ENCODE measurements at places on chromosomes 5 and 9.

GRCh38 chr5:33322632-33323031, 118.1 kb upstream of the TARS1 start:
- DNase-seq = no peak

- no peak for DNase-seq
These were observed 211.0 kb downstream of the PIK3R1 start for GRCh38 chr5:68426586-68426985.

- DNase-seq = peak; percentile 80
These were observed 4.0 kb downstream of the TSLP start for GRCh38 chr5:111075520-111075919.

DNA sequence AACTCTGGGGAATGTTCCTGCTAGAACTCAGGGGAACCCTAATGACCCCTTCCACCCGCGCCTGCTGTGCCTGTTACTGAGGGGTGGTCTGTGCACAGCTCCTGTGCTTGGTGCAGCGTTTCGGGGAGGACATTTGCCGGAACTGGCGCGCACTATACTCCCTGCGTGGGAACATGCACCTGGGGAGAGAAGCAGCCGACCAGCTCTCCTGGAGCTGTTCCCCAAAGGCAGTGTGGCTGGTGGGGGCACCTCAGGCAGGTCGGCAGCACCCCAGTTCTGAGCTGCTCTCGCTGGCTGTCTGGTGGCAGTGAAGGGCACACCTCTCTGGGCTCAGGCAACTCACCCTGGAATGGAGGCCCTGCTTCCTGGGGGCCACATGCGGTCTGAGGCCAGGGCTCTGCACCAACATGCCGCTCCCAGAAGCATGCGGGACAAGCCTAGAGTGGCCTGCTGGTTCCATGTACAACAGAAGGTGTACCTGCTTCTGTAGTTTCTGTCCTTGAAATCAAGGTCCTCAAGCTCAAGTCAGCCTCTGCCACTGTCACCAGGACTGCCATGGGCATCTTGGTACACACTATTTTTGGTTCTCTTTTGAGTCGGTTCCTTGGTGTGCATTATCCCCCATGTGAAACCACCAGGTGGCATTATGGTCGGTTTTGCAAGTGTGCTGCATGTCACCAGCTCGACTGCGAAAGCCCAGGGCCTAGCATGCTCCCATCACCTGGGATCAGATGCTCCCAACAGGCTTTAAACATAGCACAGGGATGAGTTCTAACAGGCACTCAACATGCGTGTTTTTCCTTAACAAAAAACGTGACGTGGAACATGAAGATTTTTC, 7.8 kb upstream of the MRNIP start:
- DNase-seq = no peak

DNA sequence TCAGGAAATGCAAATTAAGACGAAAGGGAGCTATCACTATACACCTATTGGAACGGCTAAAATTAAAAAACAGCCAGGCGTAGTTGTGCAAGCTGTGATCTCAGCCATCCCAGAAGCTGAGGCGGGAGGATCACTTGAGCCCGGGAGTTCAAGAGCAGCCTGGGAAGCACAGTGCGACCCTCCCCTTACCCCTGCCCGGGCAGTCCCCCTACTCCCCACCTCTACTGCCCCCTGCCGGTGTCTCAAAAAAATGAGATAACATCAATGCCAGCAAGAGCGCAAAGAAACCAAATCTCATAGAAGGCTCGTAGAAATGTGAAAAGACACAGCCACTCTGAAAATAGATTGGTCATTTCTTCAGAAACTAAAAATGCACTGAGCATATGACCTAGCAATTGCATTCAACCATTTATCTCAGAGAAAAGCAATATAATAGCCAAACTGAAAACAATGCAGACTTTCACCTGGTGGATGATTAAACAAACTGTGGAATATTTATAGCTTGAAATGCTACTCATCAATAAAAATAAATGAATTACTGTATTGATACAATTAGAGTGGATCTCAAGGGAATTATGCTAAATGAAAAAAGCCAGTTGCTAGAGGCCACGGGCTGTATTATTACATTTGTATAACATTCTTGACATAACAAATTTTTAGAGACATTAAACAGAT, 20.6 kb downstream of the OR2V2 start:
- DNase-seq = no peak

DNA sequence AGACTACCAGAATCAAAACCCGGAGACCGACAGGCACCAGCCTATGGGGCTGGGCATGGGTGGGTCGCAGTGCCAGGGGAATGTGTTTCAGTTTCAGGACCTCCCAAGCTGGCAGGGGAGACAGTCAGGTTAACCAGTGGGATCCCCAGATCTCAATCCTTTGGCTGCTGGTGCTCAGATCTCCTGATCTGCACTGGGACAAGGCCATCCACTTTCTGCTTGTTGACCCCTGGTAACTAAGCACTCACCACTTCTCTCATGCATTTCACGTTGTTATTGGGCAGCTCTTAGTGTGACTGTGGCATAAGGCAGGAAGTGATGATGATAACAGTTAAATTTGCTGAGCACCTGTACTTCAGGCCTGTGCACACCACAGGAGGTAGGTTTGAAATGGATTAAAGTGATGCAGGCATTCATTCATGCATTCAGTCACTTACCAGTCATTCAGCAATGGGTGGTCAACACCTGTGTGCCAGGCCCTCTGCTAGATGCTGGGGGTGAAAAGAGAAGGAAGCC, 42.1 kb upstream of the STXBP1 start:
- DNase-seq = no peak

- no peak for DNase-seq
These were observed 21.2 kb downstream of the PTGES2 start for GRCh38 chr9:128106181-128106939.

GRCh38 chr9:115276621-115277020, 158.7 kb upstream of the TNC start:
- no peak for DNase-seq

DNA sequence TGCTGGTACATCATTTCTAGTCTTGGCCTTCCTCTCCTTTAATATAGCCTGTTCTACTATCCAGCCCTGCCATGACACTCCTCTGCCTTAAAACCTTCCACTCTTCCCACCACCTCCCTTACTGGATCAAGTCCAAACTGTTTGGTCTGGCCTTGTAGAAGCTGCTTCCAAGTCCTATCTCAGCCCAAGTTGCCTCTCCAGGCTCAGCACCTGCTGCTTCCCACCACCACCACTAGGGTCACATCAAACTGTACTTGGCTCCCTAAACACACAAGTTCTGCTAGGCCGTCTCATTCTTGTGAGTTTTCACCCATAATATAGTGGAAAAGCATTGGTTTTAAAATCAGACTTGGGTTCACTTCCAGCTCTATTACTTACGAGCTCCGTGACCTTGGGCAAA, 1.4 kb downstream of the NDUFA8 start:
- no peak for DNase-seq

GRCh38 chr5:67287510-67288268, 91.1 kb upstream of the CD180 start:
- no peak for DNase-seq

DNA sequence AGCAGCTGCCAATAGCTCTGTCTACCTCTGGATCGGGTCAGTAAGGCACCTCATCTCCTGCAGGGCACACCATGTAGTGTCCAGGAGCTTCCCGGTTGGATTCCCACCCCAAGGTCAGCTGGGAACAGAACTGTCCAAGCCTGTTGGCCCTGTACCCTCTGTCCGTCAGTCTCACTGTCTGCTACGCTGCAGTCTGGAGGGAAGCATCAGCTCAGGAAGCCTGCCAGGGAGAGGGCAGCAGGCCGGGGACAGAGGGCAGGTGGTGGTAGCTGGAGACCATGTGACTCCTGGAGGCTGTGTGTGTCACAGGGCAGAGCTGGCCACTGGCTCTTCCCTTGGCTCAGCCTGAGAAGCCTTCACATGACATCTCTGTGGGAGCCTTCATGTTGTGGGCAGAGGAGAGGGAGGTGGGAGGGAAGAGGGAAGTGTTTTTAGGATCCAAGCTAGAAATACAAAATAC, 134.5 kb downstream of the SEC61B start:
- no peak for DNase-seq

- no peak for DNase-seq
These were observed 88.7 kb downstream of the SYK start for GRCh38 chr9:90890146-90890810.

GRCh38 chr5:17037751-17038150, 101.7 kb upstream of the MYO10 start:
- no peak for DNase-seq

- no peak for DNase-seq
These were observed 237.1 kb downstream of the SLF1 start for GRCh38 chr5:94855543-94855942.

GRCh38 chr5:14190194-14191164, 47.3 kb downstream of the TRIO start:
- peak; percentile 88 for DNase-seq

- no peak for DNase-seq
These were observed 126.2 kb upstream of the ADCY2 start for GRCh38 chr5:7269591-7270274.

- no peak for DNase-seq
These were observed 552.4 kb upstream of the MEF2C start for GRCh38 chr5:89435347-89435746.

DNA sequence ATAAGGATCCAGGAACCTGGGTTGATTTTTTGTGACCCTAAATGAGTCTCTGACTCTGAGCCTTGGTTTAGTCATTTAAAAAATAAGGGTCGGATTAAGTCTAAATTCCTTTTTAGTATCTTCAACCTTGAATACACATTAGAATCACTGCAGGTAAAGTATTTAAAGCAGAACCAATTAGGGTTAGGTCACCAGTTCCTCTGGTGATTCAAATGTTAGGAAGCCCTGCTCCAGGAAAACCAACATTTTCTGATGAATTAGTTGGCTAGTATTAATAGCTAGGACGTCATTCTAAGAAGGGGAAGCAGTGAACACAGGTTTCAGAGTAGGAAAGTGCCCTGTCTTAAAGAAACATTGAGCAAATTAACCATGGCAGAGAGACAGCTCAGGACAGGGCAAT, 31.4 kb upstream of the BRINP1 start:
- no peak for DNase-seq

- no peak for DNase-seq
These were observed 50.0 kb upstream of the FAM120AOS start for GRCh38 chr9:93503381-93503780.

DNA sequence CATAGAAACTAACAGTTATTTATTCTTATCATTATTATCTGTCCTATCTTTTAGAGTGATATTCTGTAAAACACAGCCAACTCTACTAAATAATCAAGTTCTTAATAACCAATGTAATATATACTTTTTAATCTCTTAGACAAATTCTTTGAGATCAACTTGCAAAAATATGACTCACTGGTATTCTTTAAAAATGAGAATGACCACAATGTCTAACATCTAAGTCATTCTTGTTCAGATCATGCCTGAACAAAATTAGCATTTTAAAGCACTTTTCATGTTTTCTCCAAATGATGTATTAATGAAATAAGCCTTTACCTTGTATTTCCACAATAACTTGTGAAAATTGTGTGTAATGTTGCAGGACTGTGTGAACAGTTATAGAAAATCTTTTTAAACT, 356.9 kb upstream of the RGMB start:
- no peak for DNase-seq

DNA sequence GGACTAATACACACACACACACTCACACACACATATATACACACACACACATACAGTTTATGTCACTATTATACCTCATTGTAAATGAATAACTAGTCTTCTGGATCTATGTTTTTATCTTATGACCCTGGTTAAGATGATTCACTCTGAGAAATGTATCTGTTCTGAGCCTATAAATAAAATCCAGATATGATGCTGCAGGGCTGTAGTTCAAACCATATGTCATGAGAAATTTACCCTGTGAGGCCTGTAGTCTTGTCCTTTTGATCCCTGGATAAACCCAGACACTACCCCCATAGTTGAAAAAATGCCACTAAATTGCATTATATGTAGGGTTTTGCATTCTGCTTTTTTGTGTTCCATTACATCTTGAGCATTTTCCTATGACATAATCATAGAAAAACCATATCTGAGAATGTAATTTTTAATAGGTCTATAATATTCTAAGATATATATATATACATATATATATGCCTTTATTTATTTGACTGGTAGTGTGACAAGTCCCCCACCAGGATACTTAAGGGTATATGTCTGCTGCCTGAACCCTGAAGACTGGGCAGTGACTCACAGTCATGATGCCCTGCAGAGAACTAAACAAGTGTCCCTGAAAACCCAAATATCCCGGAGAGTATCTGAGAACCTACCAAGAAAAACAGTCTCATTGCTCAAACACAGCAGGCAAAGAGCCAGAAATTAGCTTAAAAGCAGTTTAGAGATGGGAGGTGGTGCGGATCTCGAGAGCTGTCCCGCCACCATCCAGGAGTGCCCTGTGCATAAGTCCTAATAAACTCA, 18.4 kb upstream of the ALDOB start:
- DNase-seq = no peak

DNA sequence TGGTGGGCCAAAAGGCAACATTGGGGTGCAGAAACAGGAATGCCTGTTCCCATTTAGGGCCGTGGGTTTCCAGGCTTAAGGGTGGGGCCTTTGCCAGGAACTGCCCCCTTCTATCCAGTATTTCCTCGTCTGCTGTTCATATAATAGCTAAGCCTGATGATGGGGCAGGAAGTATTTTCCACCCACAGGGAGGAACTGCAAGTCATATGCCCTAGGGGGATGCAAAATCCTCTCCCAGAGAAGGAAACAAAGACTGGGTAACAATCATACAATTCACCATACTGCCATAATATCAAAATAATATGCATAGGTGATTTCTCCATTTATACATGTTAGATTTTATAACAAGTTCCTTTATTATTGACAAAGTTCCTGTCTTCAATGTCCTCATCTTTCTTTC, 20.5 kb upstream of the RPS23 start:
- DNase-seq = no peak

- no peak for DNase-seq
These were observed 1533.3 kb upstream of the WWC1 start for GRCh38 chr5:166758151-166758550.

GRCh38 chr9:113690055-113690740, 185.9 kb upstream of the ZNF618 start:
- no peak for DNase-seq

- no peak for DNase-seq
These were observed 160.2 kb downstream of the MACROH2A1 start for GRCh38 chr5:135238622-135239452.

GRCh38 chr5:55187370-55187769, 14.4 kb upstream of the CDC20B start:
- no peak for DNase-seq

GRCh38 chr9:131669269-131670157, 70.4 kb downstream of the RAPGEF1 start:
- DNase-seq = no peak

- no peak for DNase-seq
These were observed 28.2 kb downstream of the PRELID2 start for GRCh38 chr5:145806923-145807322.

- no peak for DNase-seq
These were observed 13.3 kb upstream of the ADCY2 start for GRCh38 chr5:7382588-7382987.

DNA sequence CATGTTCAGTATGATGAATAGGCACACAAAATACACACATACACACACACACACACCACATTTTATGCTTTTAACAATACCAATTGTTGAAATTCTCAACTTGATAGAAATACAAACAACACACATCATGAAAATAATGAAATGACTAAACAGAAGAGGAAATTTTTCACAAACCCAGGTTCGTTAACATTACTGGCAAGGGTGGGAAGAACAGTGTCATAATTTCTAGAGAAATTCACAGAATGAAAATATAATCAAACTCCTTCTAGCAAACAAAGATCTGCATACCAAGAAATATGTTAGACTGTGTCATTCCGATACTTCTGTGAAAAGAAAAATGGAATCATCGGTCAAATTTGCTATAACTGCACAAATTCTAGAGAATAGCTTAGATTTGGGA, 41.9 kb downstream of the ST8SIA4 start:
- no peak for DNase-seq

Data from epithelial cell of proximal tubule (primary cell).